T-helper 2 cell (primary cell): ENCODE measurements at places on chromosomes 12 and 14.

DNA sequence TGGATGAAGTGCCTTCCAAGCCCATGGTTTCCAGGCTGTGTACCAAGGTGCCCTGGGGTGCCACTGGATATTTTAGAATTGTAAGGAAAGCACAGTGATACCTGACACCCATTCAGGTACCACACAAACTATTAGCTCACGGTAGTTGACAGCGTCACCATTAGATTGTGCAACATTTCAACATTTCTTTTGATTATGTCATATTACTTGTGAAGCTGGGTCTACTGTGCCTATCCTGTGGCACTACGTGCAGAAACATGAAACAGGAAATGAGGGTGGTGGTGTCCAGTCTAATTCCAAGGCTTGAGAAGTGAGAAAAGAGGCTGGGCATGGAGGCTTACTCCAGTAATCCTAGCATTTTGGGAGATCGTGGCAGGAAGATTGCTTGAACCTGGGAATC, 75.5 kb upstream of the CPM start:
- no peak for DNase-seq

- DNase-seq = no peak
Observed at GRCh38 chr14:95486875-95487668, 29.4 kb downstream of the SYNE3 start.

- DNase-seq = no peak
Observed at GRCh38 chr12:122226366-122227125, 694 bp upstream of the DIABLO start.

DNA sequence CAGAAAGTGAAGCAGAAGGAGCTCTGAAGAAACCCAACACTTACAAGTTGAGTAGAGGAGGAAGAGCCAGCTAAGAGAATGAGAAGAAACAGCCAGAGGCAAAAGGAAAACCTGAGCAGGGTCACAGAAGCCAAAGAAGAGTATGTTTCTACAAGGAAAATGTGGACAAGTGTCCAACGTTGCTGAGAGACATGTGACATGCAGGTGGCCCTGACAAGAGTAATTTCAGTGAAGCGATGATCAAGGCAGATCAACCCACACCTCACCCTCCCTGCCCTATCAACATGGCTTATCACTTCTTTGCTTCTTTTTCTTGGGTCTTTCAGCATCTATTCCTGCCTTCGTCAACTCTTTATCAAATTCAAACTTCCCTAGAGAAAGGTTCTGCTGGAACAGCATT, 68.3 kb downstream of the PPP2R5E start:
- no peak for DNase-seq

GRCh38 chr14:90019824-90020523, 41.8 kb upstream of the KCNK13 start:
- DNase-seq = no peak

DNA sequence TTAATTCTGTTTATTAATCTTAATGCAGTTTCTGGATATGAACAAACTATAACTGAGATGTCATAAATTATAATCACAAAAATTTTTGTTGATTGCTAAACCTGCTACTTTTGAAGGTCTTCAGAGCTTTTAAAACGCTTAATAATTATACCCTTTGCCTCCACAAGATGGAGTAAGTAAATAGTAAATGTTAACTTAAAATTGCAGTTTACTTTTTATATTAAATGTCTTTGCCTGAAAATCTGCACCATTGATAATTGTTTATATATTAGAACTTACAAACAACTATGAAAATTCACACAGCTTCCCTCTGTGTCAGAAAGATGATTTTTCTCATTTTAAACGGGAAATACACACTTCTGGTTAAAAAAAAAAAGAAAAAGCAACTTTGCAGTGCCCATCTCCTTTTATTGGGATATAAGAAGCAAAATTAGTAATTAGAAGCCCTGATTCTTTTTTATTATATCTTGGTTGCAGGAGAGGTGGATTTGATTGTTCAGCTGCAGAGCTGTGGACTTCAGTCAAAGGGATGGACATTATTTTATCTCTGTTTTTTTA, 35.6 kb downstream of the SCFD1 start:
- no peak for DNase-seq

DNA sequence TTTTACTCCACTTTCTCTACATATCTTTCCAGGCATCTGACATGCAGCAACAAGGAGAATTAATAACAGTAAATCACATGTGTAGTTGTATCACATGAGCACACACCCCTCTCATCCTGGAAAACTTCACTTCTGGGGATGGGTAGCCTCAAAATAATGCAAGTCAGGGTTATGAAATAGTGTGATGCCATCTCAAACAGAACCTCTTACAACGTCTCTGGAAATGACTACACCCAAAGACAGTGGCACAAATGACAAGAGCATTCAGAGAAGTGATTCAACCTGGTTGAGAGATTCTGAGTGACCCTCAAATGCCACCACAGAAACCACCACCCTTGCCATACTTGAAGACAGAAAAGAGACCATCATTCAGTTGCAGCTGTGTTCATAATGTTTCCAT, 2.8 kb downstream of the DIO2 start:
- DNase-seq = no peak

DNA sequence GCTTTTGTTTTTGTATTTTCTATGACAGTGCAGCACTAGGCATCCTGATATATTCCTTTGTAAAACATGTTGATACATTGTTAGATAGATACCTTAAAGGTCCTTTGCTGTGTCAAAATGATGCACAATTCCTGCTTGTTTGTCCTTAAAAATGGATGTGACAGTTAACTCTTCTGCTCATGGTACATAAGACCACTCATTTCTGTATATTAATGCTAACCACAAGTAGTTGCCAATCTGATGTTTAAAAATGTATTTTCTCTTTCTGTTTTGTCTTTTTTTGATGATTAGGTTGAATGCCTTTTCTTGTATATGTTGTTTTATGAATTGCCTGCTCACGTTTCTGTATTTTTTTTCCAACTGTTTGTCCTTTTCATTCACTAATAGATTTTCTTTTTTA, 35.1 kb downstream of the ATF7IP start:
- DNase-seq = no peak

DNA sequence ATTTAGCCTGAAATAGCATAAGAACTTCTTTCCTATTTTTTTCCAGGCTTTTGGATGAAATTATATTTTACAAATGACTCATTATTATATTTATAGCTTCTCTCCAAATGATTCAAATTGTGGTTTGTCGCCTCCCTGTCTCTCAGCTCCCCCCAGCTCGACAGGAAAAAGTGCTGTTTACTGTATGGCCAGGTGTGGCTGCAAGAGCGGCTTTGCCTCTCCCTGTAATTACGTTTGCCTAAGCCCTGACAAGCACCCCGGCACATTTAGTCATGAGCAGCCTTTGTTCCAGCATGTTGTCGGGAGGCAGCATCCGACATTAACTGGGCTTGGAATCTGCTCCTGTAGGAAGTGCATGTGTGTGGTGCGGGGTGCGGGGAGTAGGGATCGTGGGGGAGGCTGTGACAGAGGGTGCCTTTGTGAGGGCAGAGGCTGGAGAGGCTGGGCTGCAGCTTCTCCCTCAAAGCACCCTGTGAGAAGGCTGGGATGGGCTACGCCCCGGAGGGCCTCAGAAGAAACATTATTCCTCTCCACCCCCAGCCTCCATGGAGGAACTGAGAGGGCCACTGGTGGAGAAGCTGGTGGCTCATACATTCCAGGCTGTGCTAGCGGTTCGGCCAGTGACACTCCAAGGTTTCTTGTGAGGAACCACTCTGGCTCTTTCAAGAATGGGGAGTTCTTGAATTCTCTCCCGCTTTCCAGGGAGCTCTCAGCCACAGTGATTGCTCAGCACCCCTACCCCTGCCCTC, 42.1 kb upstream of the CTDSP2 start:
- DNase-seq = no peak

- no peak for DNase-seq
Observed at GRCh38 chr12:2289525-2289924, 236.7 kb downstream of the CACNA1C start.

DNA sequence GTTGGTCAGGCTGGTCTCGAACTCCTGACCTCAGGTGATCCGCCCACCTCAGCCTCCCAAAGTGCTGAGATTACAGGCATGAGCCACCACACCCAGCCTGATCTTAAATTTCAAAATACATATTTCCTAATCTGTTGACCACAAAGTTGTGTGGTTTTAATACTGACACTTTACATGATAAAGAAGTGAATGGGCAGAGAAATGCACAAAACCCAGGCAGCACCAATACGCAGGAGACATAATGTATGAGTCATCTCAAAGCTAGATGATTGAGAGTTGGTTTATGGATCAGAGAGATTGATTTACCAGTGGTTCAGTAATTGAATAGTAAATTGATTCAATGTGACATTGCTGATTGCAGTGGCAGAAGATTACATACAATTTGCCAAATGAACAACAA, 19.2 kb upstream of the PPP2R5E start:
- no peak for DNase-seq

DNA sequence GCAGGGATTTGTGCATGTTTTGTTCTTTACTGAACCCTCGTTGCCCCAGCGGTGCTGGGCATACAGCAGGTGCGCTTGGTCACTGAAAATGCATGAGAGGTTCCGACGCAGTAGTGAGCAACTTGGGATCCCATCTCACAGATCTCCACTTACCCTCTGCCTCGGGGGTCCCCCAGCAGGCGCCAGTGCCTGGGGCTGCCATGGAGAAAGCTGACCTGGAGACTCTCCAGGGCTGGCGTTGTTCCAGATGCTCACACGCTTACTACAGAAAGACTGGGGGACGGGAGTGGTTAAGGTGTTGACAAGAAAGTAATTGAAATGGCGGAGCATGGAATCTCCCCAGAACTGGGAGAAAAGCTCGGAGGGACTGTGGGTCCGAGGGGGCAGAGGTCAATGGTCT, 14.2 kb downstream of the GLT1D1 start:
- no peak for DNase-seq

DNA sequence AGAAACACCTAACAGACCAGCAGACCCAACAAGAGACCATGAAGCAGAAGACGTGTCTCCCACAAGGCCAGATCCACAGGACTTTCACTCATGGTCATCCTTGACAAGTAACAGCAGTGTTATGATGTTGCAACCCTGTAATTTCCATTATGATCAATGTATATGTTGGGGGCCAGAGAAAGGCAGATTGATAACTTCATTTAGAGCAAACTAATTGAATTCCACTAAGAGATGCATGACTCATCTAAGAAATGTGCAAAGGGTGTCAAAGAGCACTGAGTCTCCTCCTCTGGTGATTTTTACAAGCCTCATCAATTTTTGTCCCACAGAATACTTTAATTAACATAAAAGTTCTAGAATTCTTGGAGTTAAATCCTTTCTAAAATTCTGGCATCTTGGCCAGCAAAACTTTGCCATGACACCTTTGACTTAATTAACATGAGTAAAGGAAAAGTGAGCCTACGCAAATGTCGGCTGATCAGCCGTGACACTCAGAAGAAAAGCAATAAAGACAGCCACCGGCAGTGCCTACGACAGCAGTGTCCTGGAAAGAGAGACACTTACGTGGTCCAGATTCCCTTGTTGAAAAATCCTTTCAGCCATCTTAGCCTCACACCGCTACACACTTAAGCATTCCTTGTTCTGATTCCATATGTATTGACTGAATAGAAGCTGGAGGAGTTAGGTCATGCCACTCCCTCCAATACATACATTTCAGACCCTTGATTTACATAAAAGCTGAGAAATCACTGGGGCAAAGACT, 370.2 kb upstream of the CCDC196 start:
- DNase-seq = no peak
